ENCODE measurements at places on chromosomes 16 and 17.
A peak's percentile ranks its signal among the peaks of the same experiment; 100 is the strongest.

DNA sequence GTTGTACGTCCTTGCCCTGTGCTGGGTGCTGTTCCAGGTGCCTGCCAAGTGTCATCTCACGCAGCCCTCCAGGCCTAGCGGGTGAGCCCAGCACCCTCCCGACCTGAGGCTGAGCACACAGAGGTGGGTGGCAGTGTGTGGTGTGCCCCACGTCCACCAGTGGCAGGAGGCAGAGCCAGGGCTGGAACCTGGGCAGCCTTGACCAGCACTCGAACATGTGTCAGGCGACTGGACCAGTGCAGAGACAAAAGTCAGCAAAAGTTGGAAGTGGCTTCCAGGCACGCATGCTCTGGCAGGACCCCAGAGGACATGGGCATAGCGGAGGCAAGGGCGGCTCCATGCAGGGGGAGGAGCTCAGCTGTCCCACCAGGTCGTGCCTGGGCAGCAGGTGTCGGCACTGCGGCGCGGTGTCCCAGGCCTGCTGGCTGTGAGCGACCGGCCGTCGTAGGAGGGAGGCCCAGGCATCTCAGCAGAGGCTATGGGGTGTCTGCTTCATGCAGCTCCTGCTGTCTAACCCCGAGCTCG lies 35.8 kb downstream of the COX4I1 start:
- no peak for DNase-seq

DNA sequence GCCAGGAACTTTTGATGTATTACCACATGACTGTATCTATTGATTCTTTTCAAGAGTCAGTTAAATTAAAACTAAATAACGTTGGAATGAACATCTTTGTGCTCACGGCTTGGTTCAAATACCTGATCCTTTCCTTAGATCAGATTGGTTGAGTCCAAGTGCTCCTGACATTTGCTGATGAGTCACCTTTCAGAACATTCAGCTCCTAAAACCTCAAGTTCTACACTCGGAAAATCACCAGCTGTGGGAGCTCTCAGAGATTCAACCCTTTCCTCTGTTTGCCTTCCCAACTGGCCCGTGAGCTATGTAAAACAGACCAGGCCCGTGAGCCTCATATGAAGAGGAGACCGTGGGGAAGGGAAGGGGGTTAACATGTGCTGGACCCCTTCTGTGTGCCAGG lies 68.1 kb downstream of the RTN4RL1 start:
- DNase-seq, result no peak

DNA sequence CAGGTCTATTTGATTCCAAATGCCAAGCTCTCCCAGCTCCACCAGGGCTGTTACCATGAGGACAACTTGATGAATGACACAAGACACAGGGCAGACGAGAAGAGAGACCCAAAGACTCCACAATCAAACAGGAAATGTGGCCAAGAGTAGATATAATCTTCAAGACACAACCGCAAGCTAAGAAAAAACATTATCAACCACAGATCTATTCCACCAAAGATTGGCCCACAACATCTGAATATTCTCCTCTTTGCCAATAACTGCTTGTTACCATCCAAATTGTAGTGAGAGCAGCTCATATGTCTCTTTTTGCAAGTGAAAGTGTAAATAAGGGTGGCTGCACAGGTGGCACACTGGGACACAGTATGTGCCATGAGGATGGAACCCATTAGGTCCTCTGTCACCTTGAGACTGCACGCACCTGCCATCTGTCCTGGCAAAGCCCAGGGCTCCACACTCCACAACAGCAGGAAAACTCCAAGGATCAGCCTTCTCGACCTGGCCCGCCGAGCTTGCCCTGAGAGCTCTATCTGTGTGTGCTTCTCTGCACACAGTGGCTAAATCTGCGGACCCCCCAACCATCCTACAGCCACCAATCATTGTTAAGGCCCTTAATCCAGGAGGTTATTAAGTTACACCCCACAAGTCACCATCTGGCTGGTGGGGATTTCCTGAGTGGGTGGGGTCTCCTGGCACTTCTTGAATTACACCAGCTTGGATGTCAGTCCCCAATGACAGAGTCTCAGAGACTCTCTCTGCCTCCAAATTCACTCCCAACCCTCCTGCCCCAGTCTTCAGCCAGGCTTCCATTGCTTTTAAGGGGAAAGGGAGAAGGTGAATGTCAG lies 50.5 kb downstream of the DYNLRB2 start:
- DNase-seq, result peak; percentile 100

DNA sequence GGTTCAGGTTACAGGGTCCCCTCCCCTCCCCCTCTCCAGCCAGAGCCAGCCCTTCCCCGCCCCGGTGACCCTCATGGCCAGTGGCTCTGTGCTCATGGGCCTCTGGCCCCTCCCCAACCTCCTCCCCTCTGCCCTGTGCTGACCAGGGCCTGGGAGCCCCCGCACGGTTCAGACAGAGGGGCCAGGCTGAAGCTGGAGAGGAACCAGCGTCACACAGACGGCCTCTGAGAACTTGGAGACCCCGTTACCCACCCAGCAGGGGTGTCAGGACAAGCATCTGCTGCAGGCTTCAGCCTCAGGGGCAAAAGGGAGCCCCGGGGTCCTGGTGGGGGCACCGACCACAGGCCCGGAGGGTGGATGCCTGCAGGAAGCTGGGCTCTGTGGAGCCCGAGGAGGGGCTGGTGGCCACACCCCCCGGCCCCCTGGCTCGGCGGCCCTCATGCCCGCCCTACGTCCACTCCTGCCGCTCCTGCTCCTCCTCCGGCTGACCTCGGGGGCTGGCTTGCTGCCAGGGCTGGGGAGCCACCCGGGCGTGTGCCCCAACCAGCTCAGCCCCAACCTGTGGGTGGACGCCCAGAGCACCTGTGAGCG lies at the start of gene WFIKKN1:
TSS of gene WFIKKN1 (plus strand) at position 171 of the 591 bp plus-strand sequence. CDS start at position 440, 269 bp downstream.
- no peak for DNase-seq

DNA sequence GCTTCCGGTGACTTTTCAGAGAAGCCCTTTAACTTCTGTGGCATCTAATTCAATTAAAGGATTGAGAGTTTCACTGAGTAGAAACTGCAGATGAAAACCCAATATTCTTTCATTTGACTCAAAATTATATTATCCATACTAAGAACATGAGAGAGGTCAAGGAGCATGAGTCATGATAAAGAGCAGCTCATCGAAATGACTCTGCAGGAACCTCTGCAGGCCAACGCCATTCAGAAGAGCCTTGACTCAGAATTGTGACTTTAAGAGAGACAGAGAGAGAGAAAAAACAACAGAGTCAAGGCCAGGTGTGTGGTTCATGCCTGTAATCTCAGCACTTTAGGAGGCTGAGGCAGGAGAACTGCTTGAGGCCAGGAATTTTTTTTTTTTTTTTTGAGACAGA lies 417.2 kb upstream of the XYLT1 start:
- no peak for DNase-seq

GRCh38 chr17:50346313-50347116 lies 589 bp downstream of the XYLT2 start:
- no peak for DNase-seq

GRCh38 chr16:1319041-1319440 lies 9.6 kb downstream of the UBE2I start:
- no peak for DNase-seq

DNA sequence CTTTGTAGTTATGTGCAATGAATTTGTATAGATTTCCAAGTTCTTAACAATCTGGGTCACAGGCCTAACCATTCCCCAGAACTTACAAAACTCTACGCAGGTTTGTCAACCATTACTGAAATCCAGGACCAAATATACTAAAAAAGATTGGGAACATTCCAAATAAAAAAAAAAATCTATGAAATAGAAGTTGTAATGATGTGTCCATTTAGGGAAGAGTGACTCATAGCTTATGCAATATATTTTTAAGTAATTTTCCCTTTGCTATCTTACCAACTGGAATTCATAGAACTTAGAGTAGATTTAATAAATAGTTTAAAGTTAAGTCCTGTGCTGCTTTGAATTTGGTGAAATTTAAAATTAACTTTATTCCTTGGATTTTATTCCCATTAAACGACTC lies 393.2 kb downstream of the PMP22 start:
- DNase-seq, result no peak

DNA sequence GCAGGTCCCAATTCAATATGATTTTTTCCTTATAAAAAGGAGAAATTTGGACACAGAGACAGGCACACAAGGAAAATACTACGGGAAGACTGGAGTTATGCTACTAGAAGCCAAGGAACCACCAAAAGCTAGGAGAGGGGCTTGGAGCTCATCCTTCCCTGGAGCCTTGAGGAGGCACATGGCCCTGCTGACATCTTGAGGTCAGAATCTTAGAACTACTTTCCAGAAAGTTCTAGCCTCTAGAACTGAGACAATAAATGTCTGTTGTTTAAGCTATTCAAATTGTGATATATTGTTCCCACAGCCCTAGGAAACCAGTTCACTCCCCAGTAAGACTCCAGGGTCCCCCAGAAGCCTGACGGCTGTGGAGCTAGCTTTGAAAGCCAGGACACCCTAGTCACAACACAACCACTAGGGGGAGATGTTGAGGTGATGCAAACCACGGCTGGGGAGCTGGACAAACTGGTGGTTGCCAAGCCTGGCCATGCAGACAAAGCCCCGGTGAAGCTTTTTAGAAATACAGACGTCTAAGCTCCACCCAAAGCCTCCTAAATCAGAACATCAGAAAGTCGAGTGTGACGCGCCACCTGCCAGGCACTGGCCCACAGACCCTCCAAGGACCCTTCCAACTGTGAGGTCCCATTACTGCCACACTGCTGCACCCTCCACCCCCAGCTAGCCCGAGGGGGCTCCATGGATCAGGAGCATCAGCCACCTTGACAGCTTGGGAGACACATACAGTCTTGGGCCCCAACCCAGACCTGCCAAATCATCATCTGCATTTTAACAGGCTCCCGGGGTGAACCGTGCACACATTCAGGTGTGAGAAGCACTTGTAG lies 106.4 kb downstream of the SLC39A11 start:
- peak; percentile 99 for DNase-seq

DNA sequence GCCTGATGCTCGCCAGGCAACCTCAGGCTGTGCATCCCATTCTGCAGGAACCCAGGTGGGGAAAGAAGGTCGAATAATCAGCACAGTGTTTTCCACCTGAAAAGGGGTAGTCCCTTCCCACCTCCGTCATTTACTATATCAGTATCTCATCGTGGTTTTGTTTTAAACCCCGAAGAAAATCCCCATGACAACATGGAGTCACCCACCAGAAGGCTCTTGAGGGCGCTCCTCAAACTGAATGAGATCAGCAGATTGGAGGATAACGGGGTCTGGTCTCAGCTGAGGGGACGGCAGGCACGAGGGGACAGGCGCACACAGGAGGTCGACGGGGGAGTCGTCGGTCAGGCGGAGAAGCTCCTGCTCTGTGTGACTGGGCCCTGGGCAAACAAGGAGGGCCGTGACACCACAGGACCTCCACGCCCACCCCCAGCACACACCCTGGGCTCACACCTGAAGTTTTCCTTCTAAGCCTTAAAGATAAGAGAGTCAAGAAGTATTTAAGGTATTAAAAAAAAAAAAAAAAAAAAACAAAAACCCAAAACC lies 44.2 kb downstream of the MARF1 start:
- no peak for DNase-seq

- no peak for DNase-seq
Measured at GRCh38 chr17:36523113-36523512, 11.6 kb downstream of the MYO19 start.

DNA sequence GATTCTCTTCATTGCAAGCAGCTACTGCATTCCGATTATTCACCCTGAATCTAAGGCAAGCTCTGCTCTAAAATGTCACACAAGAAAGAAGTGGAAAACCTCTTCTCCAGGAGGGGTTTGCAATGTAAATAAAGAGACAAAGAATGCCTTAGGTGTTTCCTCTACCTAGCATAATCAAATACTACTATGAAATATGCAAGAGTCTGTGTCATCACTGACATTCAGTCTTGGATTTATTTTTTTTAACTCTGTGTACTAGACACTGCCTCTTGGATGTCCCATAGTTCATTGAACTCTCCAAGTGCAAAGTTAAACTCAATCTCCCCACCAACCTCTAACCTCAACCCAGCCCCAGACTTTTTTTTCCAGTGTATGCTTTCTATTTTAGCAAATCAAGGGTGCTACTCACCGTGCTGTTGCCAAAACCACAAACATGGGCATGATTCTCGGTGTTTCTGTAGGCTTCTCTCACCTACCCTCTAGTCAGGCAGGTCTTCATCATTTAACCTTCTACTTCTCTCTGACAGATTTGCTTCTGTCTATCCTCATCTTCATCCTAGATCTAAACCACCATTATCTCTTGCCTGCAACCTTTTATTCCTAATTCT lies 329.1 kb downstream of the CDH13 start:
- no peak for DNase-seq

- no peak for DNase-seq
Measured at GRCh38 chr17:17685775-17686291, 4.6 kb downstream of the RAI1 start.

GRCh38 chr17:27526604-27527002 lies 70.4 kb downstream of the KSR1 start:
- no peak for DNase-seq

DNA sequence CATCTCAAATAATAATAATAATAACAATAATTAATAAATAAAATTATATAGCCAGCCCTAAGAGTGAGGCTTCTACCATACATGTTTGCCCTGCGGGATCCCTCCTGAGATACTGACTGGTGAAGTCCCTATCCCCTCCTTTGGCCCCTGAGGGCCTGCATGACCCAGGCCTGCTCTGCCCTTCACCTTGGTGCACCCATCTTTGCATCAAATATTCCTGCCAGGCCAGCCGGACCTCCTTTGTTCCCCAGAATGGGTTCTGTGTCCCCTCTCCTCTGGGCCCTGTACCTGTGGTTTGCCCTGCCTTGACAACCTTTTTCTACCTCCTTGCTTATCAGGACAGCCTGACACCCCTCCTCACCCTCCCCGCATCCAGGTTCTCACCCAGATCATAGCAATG lies 2.0 kb upstream of the RNF112 start:
- DNase-seq, result no peak

DNA sequence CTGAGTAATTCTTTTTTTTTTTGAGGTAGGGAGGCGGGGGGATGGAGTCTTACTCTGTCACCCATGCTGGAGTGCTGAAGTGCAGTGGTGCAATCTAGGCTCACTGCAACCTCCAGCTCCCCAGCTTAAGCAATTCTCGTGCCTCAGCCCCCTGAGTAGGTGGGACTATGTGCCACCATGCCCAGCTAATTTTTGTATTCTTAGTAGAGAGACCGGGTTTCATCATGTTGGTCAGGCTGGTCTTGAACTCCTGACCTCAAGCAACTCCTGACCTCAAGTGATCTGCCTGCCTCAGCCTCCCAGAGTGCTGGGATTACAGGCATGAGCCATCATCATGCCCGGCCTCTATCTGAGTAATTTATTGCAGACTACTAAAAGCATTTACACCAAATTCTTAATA lies 19.4 kb downstream of the KPNB1 start:
- no peak for DNase-seq

DNA sequence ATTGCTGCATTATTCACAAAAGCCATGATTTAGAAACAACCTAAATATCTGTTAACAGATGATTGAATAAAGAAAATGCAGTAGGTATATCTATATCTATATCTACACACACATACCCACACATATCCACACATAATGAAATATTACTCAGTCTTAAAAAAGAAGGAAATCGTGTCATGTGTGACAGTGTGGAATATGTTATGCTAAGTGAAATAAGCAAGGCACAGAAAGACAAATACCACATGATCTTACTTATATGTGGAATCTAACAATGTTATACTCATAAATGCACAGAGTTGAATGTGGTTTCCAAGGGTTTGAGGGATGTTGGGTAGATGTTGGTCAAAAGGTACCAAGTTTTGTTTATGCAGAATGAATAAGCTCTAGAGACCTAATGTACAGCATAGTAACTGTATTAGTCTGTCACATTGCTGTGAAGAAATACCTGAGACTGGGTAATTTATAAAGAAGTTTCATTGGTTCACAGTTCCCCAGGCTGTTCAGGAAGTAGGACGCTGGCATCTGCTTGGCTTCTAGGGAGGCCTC lies 156.1 kb downstream of the FTO start:
- DNase-seq, result no peak

GRCh38 chr17:11643851-11644250 lies 45.6 kb downstream of the DNAH9 start:
- no peak for DNase-seq

All from NCI-H524 (cell line).